ENCODE measurements at places on chromosomes 11 and 22. TPM values are rescaled to one million over a fixed set of nuclear protein-coding genes. Genes with fewer than 3 reads are reported as not detected.

DNA sequence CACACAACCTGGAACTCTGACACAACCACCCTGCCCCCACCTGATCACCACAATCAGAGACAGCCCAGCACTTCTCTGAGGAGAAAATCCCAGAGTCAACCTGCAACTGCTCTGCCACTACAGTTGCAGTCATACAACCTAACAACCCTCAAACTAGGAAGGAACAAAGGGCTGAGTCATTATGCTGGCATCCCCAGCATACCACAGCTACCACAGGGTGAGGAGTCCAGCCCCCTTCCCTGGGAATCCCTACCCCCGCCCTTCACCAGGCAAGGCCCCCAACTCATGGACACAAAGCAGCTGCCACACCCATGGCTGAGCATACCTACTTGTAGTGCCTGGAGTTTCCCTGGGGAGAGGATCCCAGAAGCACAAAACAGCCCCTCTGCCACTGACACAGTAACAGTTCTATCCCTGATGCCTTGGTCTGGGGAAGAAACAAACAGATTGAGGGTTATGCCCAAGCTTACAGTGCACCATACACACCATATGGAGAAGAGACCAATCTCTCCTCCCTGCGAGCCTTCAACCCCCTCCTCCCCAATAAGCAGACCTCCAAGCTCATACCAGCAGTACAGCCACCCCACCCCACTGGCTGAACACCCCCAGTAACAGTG lies 68.5 kb upstream of the C11orf58 start:
- H3K27me3 ChIP-seq, result no peaks in the 10 kb centered on the region
- no peak overlapping the region for H3K4me3 ChIP-seq
- DNase-seq, result no peak
- no peaks in the 10 kb centered on the region for H3K36me3 ChIP-seq
- no peaks in the 10 kb centered on the region for H3K4me1 ChIP-seq

The KCNK4 gene
- not detected for total RNA-seq

GRCh38 chr11:95692526-95693260 lies 96.9 kb downstream of the FAM76B start:
- H3K27ac ChIP-seq, result no peak overlapping the region
- no peak overlapping the region for H3K4me3 ChIP-seq
- DNase-seq, result no peak
- H3K4me1 ChIP-seq, result no peaks in the 10 kb centered on the region
- H3K36me3 ChIP-seq, result no peaks in the 10 kb centered on the region

GRCh38 chr11:93519179-93519578 lies 24.0 kb downstream of the SMCO4 start:
- no peaks in the 10 kb centered on the region for H3K36me3 ChIP-seq
- no peaks in the 10 kb centered on the region for H3K27me3 ChIP-seq
- no peak overlapping the region for H3K4me3 ChIP-seq
- H3K27ac ChIP-seq, result no peak overlapping the region

GRCh38 chr11:64566042-64566914 lies 24.7 kb upstream of the SLC22A12 start:
- peak; percentile 93 for DNase-seq
- H3K4me1 ChIP-seq, result peaks cover 20% of the 10 kb centered on the region
- H3K27ac ChIP-seq, result peak overlapping the region; percentile 58
- H3K4me3 ChIP-seq, result no peak overlapping the region

- no peak for DNase-seq
- no peaks in the 10 kb centered on the region for H3K27me3 ChIP-seq
- no peaks in the 10 kb centered on the region for H3K4me1 ChIP-seq
- H3K36me3 ChIP-seq, result no peaks in the 10 kb centered on the region
- H3K4me3 ChIP-seq, result no peak overlapping the region
Observed at GRCh38 chr11:8828046-8828445, 82.9 kb upstream of the AKIP1 start.

The OR8G1 gene
- not detected for total RNA-seq

GRCh38 chr11:35689081-35689996 lies 26.8 kb downstream of the TRIM44 start:
- DNase-seq, result no peak
- peaks cover 21% of the 10 kb centered on the region for H3K4me1 ChIP-seq
- H3K27me3 ChIP-seq, result no peaks in the 10 kb centered on the region
- no peak overlapping the region for H3K4me3 ChIP-seq
- H3K36me3 ChIP-seq, result no peaks in the 10 kb centered on the region

DNA sequence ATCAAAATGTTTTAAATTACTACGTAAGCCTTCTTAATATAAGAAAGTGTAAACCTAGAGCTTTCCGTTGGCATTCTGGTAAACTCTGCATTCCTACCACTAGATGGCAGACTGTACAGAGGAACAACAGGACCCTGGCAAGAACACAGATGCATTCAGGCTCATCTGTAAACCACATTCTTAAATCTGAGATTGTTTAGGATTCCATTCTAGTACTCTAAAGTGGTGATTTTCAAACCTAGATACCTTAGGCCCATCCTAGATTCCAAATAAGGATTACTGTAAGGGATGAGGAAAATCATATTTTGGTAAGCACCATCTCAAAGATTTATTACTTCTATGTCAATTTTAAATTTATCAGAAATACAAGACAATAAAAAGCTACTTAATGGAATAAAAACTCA lies 26.9 kb downstream of the PICALM start:
- H3K4me1 ChIP-seq, result peaks cover 51% of the 10 kb centered on the region
- no peaks in the 10 kb centered on the region for H3K36me3 ChIP-seq
- peak overlapping the region; percentile 27 for H3K27ac ChIP-seq
- no peaks in the 10 kb centered on the region for H3K27me3 ChIP-seq

DNA sequence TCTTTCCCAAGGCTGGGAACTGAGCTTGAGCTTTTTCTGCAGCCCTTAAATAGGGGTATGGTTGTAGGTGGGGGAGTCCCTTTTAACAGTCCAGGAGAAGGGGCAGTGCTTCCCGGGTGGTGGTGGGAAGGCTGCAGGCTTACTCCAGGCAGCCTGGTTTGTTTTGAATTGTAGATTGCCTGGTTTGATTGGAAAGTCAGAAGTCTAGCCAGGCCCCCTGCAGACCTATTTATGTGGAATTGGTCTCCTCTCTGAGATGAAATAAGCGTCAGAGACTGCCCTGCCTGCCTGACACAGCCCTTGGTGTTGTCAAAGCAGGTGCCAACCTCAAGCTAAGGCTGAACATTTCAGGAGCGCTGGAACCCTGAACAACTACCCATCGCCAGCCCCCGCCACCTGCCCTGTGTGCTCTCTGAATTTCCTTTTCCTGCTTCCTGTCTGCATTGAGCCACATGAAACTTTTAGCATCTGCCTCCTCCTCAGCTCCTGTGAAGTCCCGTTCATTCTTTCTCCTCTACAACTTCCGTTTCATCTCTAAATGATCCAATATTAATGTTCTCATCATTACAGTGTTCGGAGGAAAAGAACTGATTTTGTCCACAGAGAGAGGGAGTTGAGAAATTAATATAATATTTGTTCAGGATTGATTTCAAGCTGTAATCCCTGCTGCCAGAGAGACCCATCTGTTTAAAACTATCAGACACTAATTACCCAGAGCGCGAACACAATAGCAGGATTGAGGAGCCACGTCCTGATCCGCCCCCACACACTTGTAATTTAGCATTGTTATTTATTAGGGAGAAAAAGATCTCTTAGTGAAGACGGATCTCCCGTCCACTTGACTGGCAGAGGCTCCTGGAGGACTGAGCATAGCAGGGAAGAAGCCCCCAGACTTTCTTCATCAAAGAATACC lies 136.5 kb downstream of the TRIM29 start:
- H3K4me1 ChIP-seq, result peaks cover 19% of the 10 kb centered on the region
- H3K27me3 ChIP-seq, result no peaks in the 10 kb centered on the region
- no peak overlapping the region for H3K27ac ChIP-seq
- no peaks in the 10 kb centered on the region for H3K36me3 ChIP-seq
- no peak overlapping the region for H3K4me3 ChIP-seq
- DNase-seq, result no peak

DNA sequence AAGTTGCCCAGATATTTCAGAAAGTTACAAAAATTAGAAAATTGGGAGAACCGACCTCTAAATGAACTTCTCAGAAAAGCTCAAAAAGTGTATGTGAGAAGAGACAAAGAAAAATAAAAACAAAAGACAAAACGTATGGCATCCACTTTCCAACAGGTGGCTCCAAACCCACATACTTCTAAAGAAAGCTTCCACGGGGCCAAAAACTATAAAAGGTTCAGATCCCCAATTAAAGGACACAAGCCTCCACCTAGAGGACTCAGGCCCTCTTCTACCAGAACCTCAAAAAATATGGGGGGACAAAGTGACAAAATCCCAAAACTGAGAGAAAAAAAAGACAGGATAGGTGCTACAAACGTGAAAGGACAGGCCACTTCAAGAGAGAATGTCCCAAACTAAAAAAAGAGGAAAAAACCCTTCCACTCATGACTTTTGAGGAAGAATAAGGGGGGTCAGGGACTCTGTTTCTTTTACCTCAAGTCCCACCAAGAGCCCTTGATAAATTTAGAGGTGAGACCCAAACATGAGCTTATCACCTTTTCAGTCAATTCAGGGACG lies 8.8 kb downstream of the SCGB2A1 start:
- no peak for DNase-seq
- no peaks in the 10 kb centered on the region for H3K4me1 ChIP-seq
- no peaks in the 10 kb centered on the region for H3K27me3 ChIP-seq
- no peak overlapping the region for H3K27ac ChIP-seq

The OSBP2 gene
- total RNA-seq, result 3.0 TPM

The POGLUT3 gene
- 9.9 TPM for total RNA-seq

DNA sequence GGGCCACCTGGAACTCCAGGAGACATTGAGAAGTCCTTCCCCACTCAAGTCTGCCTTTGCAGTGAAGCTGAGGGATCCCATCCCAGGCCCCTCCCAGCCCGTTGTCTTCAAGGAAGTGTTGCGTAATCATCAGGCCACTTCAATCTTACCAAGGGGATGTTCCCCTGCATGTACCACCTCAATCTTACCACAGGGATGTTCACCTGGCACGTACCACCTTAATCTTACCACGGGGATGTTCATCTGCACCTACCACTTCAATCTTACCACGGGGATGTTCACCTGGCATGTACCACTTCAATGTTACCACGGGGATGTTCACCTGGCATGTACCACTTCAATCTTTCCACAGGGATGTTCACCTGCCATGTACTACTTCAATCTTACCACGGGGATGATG lies 108.0 kb upstream of the SYN3 start:
- no peak overlapping the region for H3K4me3 ChIP-seq
- no peak for DNase-seq
- H3K27ac ChIP-seq, result no peak overlapping the region
- H3K27me3 ChIP-seq, result no peaks in the 10 kb centered on the region

All from body of pancreas (tissue), 4 donors.